ENCODE measurements at places on chromosomes 13 and 19.

DNA sequence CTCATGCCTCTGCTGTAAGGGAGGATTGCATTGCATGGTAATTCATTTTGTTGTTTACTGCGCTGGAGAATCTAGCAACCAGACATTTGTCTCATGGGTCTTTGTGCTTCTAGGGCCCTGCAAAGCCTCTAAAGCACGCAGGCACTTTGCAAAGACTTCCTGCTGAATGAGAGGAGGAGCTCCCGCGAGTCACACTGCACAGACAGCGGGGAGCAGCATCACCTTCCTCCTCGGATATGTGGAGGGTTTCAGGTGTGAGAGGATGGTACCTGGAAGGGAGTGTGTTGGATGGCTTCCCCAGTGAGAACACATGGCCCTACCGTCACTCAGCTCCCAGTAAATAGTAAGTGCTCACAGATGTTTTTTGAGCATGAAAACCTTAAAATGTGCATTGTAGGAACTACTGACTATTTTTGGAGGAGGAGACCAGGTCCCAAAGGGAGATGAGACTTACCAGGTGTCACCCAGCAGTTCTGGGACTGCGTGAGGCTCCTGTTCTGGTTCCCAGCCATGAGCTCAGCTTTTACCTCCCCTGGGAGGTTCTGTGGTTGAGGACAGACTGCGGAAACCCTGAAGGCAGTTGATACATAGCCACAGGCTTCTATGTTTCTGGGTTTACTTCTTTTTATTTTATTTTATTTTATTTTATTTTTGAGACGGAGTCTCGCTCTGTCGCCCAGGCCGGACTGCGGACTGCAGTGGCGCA, 278.0 kb downstream of the FGF9 start:
- no peak for DNase-seq

- no peak for DNase-seq
Measured at GRCh38 chr13:107977071-107977574, 238.2 kb downstream of the LIG4 start.

DNA sequence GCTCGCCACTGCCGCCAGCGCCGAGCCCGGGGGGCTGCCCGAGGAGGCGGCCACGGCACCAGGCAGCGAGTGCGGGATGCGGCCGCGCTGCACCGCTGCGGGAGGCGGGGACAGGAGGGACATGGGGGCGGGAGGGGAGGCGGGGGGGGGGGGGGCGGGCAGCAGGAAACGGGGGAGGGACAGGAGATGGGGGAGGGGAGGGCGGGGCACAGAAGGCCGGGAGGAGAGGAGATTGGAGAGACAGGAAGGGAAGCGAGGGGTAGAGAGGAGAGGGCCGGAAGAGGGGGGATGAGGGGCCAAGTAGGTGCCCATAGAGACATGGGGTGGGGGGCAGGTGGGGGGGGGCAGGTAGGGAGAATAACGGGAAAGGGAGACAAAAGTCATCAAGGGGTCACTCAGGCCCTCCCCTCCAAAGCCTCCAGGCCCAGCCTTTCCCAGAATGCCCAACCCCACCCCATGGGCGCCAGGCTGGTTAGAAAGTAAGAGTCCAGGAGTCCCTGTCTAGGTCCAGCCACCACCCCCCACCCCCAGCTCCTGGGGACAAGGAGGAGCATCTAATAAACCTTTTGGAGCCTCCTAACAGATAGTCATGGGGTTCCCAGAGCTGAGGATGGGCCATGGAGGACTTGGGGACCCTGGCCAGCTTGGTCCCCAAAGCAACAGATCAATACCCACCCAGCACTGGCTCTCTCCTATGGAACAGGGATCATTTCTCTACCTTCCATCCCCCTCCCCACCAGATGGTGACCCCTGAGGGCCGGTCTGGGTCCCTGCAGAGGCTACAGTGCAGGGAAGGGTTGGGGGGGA, 9.5 kb downstream of the NR2F6 start:
- DNase-seq, result no peak

DNA sequence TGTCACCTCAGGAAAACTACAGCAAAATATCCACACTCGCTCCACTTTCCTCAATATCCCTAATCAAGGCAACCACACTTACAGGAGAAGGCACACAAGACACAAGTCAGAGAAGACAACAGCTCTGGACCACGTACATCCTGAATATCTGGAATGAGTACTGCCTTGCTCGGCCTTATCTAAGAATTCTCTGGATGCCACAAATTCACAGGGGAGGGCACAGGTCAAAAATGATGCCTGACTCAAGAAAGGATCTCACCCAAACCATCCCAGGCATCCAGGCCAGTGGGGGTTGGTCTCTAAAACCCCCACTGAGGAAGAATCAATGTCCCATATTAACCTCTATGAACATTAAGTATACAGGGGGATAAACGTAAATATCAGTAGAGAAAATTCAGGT, 29.9 kb downstream of the ATP7B start:
- no peak for DNase-seq

- DNase-seq, result no peak
Measured at GRCh38 chr19:4403005-4403761, 743 bp downstream of the CHAF1A start.

DNA sequence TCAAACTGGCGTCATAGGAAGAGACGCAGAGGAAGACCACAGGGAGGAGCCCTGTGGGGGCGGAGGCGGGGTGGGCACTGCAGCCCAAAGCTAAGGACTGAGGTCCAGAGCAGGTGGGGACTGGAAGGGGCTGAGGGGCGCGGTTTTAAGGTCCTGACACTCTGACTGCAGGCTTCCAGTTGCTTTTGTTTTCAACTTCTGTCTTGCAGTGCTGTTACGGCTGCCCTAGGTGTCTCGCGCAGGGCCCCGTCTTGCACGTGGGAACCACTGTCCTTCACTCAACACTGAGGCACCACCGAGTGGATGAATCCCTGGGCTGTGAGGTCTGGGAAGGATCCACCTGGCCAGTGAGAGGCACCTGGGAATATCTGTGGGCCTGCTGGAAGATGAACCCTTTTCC, 76.0 kb downstream of the TEX29 start:
- no peak for DNase-seq

GRCh38 chr13:109312399-109312798, 474.0 kb downstream of the IRS2 start:
- DNase-seq, result no peak

- no peak for DNase-seq
Measured at GRCh38 chr13:74101436-74101835, 32.8 kb downstream of the KLF12 start.

Data from suppressor macrophage treated with lipopolysaccharide for 1 hour (primary cell).